ENCODE measurements at places on chromosomes 5 and 9. TPM values are rescaled to one million over a fixed set of nuclear protein-coding genes. Genes with fewer than 3 reads are reported as not detected.
A peak's percentile ranks its signal among the peaks of the same experiment; 100 is the strongest.

DNA sequence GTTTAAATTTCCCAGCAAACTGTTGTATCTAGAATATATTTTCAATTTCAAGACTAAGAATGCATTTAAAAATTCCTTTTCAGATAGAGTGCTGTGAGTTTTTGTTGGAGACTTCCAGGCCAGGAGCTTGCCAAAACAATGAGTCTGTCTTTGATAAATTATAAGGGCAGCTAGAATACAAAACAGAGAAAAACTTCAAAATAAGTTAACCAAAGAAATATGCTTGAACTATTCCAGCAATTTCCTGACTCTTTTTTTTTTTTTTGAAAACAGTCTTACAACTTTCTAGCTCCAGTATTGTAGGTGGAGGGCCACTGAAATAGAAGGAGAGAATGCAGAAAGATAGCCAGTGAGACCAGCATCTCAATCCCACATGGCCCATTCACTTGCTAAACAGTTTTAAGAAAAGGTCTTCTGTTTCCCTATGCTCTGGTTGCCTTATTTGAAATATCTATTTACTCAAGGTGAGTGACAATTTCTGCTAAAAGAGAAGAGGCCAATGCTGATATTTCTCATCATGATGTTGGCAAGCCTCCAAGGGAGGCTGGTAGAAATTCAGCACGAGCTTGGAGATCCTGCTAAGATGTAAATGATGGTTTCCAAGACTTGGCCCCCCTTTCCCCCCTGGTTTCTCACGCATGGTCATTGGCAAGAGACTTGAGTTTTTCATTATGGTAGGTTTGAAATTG is 103.2 kb downstream of the USP20 start:
- no peak overlapping the region for H3K4me3 ChIP-seq
- H3K4me1 ChIP-seq, result peaks cover 53% of the 10 kb centered on the region
- peak overlapping the region; percentile 79 for H3K27ac ChIP-seq
- DNase-seq, result no peak
- no peaks in the 10 kb centered on the region for H3K36me3 ChIP-seq
- no peaks in the 10 kb centered on the region for H3K27me3 ChIP-seq

- H3K4me1 ChIP-seq, result peaks cover 23% of the 10 kb centered on the region
- H3K27ac ChIP-seq, result peak overlapping the region; percentile 84
- DNase-seq, result no peak
- no peaks in the 10 kb centered on the region for H3K36me3 ChIP-seq
- no peaks in the 10 kb centered on the region for H3K27me3 ChIP-seq
Measured at GRCh38 chr5:159050316-159051143, 49.2 kb downstream of the EBF1 start.

DNA sequence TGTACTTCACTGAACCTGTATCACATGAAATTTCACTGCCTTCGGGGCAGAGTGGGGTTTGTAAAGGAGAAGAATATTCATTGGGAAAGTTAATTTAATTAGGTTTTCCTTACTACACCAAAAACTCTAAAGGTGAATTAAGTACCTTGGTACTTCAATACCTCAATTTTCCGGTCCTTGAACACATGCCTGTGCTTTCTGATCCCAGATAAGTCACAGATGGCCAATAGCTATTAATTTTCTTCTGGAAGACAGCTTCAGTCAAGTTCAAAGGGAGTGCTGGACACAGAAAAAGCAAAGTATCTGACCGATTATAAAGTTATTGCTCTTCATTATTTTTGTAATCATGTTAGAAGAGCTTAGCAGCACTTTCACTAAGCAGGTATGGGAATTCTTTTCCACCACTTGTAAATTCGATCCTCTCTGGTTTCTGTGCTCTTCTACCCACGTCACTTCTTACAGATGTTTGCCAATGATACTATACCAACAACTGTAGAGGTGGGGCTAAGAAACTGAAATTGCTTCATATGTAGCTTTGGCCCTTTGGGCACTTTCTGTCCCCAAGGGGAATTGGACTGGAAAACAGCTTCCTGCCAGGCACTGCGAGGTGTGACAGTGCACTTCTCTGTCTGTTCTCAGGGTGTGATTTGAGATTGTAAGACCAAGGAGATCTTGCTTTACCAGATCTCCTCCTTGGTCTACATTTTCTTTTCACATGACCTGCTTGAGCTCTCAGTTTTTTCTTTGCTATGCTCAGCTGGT is 164.0 kb downstream of the CCDC192 start:
- H3K4me3 ChIP-seq, result no peak overlapping the region
- no peaks in the 10 kb centered on the region for H3K27me3 ChIP-seq
- peaks cover 11% of the 10 kb centered on the region for H3K4me1 ChIP-seq
- no peaks in the 10 kb centered on the region for H3K36me3 ChIP-seq

- DNase-seq, result no peak
- no peak overlapping the region for H3K4me3 ChIP-seq
- H3K27me3 ChIP-seq, result no peaks in the 10 kb centered on the region
- peaks cover 4% of the 10 kb centered on the region for H3K4me1 ChIP-seq
- no peak overlapping the region for H3K27ac ChIP-seq
Measured at GRCh38 chr5:58188262-58188651, 271.6 kb downstream of the PLK2 start.

GRCh38 chr9:131635285-131635684 is 90.0 kb downstream of the PRRT1B start:
- peaks cover 3% of the 10 kb centered on the region for H3K36me3 ChIP-seq
- peaks cover 15% of the 10 kb centered on the region for H3K4me1 ChIP-seq
- peak overlapping the region; percentile 84 for H3K27ac ChIP-seq
- H3K27me3 ChIP-seq, result no peaks in the 10 kb centered on the region

DNA sequence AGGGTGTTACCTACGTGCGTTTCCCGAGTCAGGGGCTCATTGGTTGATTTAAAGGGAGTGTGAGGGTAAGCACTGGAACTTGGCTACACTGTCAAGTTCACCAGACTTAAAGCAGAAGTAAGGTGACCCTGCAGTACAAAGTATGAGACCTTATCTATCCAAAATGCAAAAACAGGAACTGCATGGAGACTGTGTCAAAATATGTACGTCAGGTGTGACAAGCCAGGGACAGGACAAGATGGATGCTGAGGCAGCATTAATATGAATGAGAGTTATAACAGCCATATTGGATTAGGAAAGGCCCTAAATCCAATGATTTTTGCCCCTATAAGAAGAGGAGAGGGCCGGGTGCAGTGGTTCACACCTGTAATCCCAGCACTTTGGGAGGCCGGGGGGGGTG is 15.4 kb upstream of the SUSD3 start:
- H3K4me3 ChIP-seq, result no peak overlapping the region
- DNase-seq, result no peak
- no peaks in the 10 kb centered on the region for H3K36me3 ChIP-seq

GRCh38 chr9:29802454-29802853 is 2229.2 kb upstream of the C9orf72 start:
- no peaks in the 10 kb centered on the region for H3K27me3 ChIP-seq
- DNase-seq, result no peak
- H3K4me1 ChIP-seq, result no peaks in the 10 kb centered on the region
- no peak overlapping the region for H3K27ac ChIP-seq
- no peak overlapping the region for H3K4me3 ChIP-seq

GRCh38 chr5:91111473-91112238 is 271.5 kb downstream of the ARRDC3 start:
- H3K27me3 ChIP-seq, result no peaks in the 10 kb centered on the region
- no peak overlapping the region for H3K27ac ChIP-seq
- DNase-seq, result no peak
- H3K36me3 ChIP-seq, result no peaks in the 10 kb centered on the region

DNA sequence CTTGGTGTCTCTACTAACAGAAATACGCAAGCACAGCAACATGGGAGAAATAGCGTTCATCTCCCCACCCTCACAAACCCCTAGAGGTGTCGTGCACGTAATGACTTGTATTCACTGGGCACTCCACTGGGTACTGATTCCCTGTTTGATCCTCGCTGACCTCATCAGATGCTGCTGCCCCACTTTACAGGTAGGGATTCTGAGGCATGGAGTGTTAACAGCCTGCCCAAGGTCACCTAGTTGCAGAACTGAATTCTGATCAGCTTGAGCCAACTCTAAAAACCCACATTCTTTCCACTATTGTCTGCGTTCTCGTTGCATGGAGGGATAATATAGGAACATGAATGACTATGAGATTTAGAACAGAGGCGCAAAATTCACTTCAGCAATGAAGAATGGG is 96.3 kb downstream of the TRIO start:
- no peak overlapping the region for H3K4me3 ChIP-seq
- H3K27ac ChIP-seq, result no peak overlapping the region
- no peaks in the 10 kb centered on the region for H3K36me3 ChIP-seq

- no peak for DNase-seq
- no peaks in the 10 kb centered on the region for H3K36me3 ChIP-seq
- H3K27me3 ChIP-seq, result no peaks in the 10 kb centered on the region
- no peak overlapping the region for H3K27ac ChIP-seq
Measured at GRCh38 chr9:130396581-130396980, 48.2 kb upstream of the ASS1 start.

- no peak overlapping the region for H3K4me3 ChIP-seq
- H3K27me3 ChIP-seq, result no peaks in the 10 kb centered on the region
- no peak overlapping the region for H3K27ac ChIP-seq
- no peaks in the 10 kb centered on the region for H3K4me1 ChIP-seq
- DNase-seq, result no peak
- no peaks in the 10 kb centered on the region for H3K36me3 ChIP-seq
Measured at GRCh38 chr5:119706049-119706448, 76.7 kb downstream of the FAM170A start.

- no peak overlapping the region for H3K4me3 ChIP-seq
- H3K27me3 ChIP-seq, result no peaks in the 10 kb centered on the region
- H3K4me1 ChIP-seq, result no peaks in the 10 kb centered on the region
- no peaks in the 10 kb centered on the region for H3K36me3 ChIP-seq
Measured at GRCh38 chr5:53994148-53994547, 316.2 kb downstream of the ARL15 start.

- H3K36me3 ChIP-seq, result no peaks in the 10 kb centered on the region
- H3K27me3 ChIP-seq, result no peaks in the 10 kb centered on the region
- H3K27ac ChIP-seq, result no peak overlapping the region
- H3K4me3 ChIP-seq, result no peak overlapping the region
Measured at GRCh38 chr5:137040641-137041340, 458.3 kb downstream of the SPOCK1 start.

DNA sequence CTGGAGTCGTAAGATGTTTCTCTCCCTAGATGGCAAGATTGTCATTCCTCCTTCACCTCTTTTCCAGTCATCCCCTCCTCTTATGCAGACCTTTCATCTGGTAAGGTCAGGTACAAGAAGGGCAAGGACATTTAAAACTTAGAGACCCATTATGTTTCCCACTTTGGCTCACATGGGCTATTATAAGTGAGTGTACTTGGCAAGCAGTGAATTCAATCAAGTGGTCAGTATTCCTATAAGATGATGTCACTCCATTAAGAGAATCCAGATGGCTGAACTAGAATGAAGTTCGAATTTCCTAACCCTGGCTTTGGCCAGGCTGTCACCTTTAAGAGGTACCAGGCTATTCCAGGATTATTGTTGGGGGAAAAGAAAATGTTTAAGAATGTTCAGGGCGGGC is 32.2 kb downstream of the ZNF131 start:
- H3K27ac ChIP-seq, result no peak overlapping the region
- H3K4me3 ChIP-seq, result no peak overlapping the region
- H3K4me1 ChIP-seq, result peaks cover 8% of the 10 kb centered on the region

GRCh38 chr5:33829430-33829829 is 62.4 kb downstream of the ADAMTS12 start:
- peaks cover 4% of the 10 kb centered on the region for H3K4me1 ChIP-seq
- H3K36me3 ChIP-seq, result no peaks in the 10 kb centered on the region
- no peaks in the 10 kb centered on the region for H3K27me3 ChIP-seq
- no peak overlapping the region for H3K4me3 ChIP-seq

DNA sequence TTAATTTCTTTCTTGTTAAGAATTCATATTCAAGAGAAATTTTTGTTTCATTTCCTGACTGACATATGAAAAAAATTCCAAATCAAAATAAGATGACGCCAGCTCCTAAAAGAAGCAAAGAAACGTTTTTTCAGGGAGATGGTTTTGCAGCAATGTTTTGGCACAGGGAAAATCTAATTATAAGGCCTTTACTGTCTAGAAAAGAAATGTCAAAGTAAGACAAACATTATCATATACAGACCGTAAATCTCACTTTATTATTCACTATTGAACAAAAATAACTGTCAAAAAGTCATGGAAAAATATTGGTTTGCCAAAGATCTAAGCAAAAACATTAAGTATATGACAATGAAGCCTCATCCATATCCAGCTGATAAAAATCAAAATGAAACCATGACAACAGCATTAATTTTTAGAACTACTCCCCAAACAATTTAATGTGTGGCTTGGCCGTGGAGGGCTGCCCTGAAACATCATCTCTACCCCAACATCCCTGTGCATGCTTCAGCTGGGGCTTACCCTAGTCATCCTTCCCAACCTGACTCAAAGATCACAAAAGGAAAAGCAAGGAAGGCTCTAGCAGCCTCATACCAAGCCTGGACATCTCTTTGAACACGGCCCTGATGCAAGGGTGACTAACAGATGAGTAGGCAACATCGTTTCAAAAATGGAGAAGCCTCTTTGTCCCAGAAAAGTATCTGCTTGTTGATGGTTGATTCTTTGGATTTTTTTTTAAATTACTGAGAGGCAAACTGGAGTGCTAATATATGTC is 95.6 kb downstream of the ARSB start:
- no peak overlapping the region for H3K4me3 ChIP-seq
- no peaks in the 10 kb centered on the region for H3K36me3 ChIP-seq
- H3K27ac ChIP-seq, result no peak overlapping the region

DNA sequence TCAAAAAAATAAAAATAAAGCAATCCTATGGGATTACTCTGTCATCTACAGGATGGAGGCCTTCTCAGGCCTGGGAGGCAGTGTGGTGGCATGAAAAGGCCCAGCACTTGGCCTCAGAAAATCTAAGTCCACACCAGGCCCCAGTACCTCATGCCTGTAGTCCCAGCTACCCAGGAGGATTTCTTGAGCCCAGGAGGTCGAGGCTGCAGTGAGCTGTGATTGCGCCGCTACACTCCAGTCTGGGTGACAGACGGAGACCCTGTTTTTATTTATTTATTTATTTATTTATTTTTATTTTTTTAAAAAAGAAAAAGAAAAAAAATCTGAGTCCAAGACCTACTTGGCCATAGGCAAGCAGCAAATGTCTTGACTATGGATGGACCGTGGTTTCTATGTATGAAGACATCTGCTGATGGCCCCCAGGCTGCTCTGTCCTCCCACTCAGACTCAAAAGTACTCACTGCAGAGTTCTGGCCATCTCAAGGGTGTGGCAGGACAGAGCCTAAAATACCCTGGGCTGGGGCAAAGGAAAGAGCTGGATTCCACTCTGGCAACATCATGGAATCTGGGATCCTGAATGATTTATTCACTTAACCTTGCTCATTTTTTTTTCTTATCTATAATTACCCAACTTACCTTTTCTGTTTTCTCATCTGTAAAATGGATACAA is 55.0 kb downstream of the ARHGEF37 start:
- H3K4me3 ChIP-seq, result no peak overlapping the region
- H3K27me3 ChIP-seq, result no peaks in the 10 kb centered on the region
- DNase-seq, result no peak
- no peak overlapping the region for H3K27ac ChIP-seq
- no peaks in the 10 kb centered on the region for H3K36me3 ChIP-seq

The PCA3 gene
- not detected for total RNA-seq

The SLC30A5 gene
- 64.3 TPM for total RNA-seq

The HACD4 gene
- 8.4 TPM for total RNA-seq

The PTPRD gene
- 19.6 TPM for total RNA-seq

The TMEM252 gene
- not detected for total RNA-seq

The SPINK7 gene
- not detected for total RNA-seq

The SLC34A3 gene
- not detected for total RNA-seq

The CDH6 gene
- 15.9 TPM for total RNA-seq

The MRPL22 gene
- total RNA-seq, result 8.1 TPM

The NTNG2 gene
- total RNA-seq, result 1.2 TPM

The IFNB1 gene
- total RNA-seq, result not detected

The FOXD4 gene
- not detected for total RNA-seq

The CER1 gene
- total RNA-seq, result not detected

All from thoracic aorta (tissue), 2 donors.